ENCODE measurements at places on chromosomes 11 and 22.

DNA sequence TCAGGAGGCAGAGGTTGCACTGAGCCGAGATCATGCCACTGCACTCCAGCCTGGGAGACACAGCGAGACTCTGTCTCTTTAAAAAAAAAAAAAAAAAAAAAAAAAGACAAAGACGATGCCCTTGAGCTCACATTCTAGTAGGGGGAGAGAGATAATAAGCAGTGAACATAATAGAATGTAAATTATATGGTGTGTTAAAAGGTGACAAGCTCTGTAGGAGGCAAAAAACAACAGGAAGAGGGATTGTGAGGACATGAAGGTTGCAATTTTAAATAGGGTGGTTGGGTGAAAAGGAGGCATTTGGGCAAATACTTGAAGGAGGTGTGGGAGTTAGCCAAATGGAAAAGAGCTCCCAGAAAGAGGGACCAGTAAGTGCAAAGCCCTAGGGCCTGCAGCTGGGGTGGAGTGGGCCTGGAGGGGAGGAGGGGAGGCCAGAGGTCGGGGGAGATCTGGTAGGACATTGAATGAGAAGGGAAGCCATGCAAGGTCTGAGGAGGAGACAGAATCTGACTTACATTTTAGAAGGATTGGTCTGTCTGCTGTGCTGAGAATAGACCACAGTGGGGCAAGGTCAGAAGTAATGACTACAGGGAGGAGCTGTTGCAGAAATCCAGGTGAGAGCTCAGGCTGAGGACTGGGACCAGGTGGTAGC is 26.6 kb downstream of the P2RY2 start:
- DNase-seq, result no peak

- DNase-seq, result no peak
Measured at GRCh38 chr11:71283971-71284441, 31.6 kb upstream of the SHANK2 start.

- DNase-seq, result peak; percentile 48
Measured at GRCh38 chr11:62542111-62542745, 4.4 kb downstream of the AHNAK start.

DNA sequence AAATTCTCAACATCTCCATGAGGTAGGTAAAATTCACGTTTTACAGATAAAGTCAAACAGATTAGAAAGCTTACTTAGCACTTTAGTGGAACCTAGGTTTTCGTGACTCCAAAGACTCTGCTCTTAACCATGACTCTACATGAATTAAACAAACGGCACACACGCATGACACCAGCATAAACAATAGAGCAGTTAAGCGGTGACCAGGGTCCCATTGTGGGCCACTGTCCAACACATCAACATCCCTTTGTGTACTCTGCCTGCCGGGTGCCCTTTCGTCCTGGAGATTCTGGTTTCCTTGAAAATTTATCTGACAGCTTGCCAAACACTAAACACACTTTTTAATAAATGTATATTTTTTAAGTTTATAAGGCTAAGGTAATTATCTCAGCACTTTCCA is 941.7 kb downstream of the OPCML start:
- DNase-seq, result no peak

GRCh38 chr11:80330264-80330663 is 889.4 kb upstream of the TENM4 start:
- no peak for DNase-seq

DNA sequence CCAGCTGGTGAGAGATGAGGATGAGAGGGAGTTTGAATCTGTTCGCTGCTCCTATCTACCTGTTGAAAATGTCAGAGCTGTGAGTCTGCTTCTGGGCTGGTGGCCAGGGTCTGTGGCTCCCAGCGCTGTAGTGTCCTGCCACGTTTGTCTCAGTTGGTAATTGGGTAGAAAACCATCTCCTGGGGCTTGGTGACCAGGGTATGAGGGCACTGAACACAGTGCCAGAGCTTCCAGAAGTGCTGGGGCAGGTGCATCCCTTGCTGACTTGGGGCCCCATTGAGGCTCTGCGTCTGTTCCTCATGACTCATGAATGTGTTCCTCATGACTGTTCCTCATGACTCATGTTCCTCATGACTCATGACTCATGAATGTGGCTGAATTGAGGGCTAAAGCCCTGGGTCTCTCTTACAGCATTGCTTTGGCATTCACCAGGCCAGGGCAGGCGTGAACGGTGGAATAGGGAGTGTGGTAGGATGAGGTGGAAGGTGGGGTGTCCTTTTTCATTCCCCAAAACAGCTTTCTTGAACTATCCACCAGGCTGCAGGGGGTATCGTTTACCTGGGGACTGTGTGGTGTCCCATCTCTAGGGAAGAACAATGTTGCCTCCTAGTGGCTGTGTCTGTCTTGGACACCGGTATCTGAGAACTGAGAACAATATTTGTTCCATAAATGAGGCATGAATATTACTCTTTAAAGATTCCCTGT is 139.5 kb downstream of the COMMD9 start:
- DNase-seq, result no peak

DNA sequence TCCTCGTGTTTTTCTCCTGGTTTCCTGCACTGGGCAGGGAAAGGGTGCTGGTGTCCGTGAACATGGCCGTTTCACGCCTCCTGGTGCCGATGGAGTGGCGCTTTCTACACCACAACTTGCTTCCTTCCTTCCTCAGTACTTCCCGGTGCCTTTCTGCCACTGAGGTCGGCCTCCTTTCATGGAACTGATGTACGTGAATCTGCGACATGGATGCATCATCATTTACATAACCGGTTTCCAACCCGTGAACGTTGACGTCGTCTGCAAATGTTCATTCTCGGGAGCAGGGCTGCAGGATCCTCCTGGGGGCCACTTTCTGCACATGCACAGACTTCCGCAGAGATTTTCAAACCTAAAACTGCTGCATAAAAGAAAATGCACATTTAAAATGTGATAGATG is 474.4 kb downstream of the BRD1 start:
- DNase-seq, result no peak

All from DMS153 (cell line).